ENCODE measurements at places on chromosomes 12 and 14.

DNA sequence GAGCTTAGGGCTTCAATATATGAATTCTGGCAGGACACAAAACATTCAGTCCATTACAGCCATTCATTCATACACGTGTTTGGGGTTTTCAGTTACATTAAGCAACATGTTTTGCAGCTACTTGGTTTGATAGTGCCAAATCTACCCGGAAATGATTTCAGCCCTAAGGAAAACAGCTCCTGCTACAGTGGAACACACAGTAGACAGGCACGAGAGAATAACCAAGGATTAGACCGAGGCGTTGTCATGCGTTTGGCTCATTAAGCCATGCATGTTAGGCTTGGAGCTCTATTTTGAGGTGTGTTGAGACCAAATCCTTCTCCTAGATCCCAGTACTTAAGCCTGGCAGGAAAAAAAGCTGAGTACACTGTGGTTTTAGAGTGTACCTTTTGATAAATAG is 177.4 kb downstream of the PRKCH start:
- DNase-seq: no peak

GRCh38 chr14:61973981-61974380 is 211.8 kb downstream of the SNAPC1 start:
- DNase-seq: no peak

DNA sequence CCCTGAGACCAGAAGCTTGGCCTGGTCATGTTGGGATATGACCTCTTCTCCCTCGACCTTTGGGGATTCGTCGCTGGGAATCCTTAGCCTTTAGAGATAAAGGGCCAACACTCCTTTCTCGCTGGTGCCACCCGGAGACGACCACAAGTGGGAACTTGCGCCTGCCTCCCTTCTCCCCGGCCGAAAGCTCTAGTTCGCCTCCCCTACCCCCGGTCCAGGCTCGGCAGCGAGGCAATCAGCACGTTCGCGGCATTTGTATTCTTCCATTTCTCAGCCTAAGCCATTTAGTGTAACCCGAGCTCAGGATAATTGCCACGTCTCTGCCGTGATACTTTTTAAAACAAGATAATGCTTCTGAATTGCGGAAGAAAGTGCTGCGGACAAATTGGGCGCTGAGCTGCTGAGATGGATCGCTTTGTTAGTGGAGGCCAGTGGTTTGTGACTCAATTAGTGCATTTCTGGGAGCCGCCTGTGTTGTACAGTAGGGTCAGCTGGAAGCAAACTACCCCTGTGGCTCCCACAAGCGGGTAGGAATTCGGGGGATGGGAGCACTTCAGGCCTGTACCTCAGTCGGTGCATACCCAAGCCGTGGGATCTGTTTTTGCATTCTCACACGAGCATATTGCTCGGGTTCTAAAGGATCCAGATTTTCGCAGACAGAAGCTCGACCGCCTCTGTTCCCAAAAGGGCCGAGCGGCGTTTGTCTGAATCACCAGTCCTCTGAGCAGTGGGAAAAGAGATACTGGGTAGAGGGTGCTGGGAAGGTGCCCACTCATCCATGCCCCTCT is 6.8 kb upstream of the SIX1 start:
- no peak for DNase-seq

DNA sequence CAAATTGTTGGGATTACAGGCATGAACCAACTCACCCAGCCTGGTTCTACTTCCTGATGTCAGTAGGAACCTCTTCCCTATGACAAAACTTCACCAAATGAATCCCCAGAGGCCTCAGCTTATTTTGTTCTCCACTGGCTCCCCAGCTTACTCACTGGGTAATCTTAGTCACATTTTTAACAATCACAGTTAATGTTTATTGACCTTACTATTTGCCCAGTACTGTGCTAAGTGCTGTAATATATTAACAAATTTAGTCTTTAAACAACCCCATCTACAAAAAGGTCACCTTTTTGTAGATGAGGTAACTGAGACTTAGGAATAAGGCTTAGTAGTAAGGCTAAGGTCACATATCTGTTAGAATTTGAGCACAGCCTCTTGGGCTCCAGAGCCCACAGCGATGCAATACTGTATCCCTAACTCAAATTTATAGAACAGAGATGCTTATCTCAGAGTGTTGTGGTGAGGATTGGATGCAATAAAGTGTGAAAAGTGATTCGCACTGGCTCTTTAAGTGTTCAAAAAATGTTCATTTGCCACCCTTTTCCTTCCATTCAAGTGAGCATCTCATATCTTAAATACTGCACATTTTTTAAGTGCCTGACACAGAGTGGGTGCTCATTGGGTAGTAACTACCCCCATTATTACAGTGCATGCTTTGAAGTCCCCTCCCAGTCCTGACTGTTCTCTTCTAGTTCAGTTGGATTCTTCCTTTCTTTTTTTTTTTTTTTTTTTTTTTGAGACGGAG is 146.4 kb upstream of the ARHGAP5 start:
- no peak for DNase-seq
